ENCODE measurements at places on chromosomes 12 and 14.

DNA sequence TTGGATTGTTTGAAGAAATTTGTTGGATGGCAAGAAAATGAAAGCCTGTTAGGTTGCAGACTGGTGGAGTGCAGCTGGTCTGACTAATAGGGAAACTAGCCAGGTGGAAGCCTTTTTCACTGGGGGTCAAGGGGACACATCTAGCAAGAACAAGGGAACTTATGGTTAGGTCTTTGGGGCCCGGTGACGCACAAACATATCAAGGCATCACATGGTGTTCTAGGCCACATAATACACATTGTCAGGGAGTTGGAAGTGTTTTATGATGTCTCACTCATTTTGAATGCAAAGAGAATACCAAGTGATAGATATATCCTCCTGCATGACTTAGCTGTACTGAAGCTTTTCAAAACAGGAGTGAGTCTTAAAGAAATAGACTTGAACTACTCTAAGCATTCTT is 351.2 kb downstream of the KCNH5 start:
- no peak for DNase-seq

DNA sequence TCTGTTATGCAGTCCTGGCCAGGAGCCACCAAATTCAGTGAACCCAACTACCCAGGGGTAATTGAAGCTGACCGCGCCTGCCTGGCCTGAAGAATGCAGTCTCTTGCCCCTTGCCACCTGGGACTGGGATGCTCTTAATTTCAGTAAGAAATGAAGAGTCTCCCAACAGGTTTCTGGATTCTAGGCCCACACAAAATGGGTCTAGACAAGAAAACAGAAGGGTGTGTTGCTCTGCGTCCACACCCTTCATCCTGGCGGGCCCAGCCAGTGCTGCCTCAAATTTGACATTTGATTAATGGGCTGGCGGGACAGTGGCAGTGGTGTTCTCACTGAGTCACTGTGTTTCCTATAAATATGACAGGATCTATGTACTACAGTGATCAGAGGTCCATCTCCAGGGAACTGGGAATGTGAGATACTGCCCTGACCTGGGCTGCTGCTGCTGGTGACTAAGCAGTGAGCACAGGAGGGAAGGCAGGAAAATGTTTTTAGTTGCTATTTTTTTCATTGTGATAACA is 6.5 kb downstream of the TMEM253 start:
- no peak for DNase-seq

GRCh38 chr12:124419292-124420040 is 124.6 kb downstream of the RFLNA start:
- DNase-seq: no peak

DNA sequence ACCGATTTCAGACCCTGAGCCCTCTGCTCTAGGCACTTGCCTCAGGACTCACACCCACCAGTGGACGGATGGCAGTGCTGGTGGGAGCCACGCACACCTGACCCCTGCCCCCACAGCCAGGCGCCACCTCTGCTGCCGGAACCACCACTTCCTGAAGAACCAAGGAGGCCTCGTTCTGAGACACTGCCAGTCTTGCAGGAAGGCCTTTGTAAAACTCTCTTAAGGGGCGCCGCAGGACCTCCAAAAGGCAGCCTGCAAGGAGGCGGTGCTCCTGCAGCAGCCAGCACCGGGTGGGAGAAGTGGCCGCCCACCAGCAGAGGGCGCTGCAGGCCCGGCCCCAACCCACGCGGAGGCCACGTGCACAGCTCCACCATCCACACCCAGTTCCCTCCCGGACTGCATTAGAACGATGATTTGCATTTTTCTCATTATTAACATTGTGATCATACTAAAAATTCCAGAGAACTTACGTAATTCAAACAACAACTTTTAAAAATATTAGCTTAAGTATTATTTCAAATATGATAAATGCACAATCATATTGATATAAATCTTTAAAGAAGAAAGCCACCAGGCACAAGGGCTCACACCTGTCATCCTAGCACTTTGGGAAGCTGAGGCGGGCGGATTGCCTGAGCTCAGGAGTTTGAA is 12.8 kb downstream of the STX2 start:
- peak; percentile 28 for DNase-seq

GRCh38 chr14:91352053-91352452 is 65.6 kb downstream of the CCDC88C start:
- DNase-seq: no peak

GRCh38 chr14:55553791-55554190 is 26.2 kb upstream of the KTN1 start:
- DNase-seq: no peak

- DNase-seq: no peak
Observed at GRCh38 chr12:54397157-54397556, 12.6 kb upstream of the ZNF385A start.

DNA sequence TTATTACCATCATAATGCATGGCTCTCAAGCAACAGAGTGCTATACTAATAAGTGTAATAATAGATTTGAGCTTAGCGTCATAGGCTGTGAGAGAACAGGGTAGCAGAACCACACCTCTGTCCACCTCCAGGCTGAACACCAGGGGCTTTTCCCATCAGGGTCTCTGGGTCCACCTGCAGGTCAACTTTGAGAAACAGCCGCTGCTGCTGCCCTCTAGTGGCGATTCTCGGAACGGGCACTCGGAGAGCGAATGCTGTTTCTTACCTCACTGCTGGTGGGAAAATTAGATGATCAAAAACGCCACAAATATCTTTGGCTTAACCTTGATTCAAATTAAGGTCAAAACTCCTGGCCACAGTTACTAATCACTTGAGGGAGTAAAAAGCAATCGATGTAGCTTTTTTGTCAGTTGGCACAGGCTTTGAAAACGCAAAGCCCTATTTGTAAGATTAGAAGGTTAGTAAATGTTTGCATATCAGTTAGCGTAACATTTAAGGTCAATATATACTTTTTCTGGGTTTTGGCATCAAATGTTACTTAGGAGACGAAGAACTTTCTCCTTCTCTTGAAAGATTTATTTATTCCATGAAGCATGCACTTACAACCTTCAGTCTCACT is 127.9 kb upstream of the TMEM132D start:
- peak; percentile 2 for DNase-seq

- DNase-seq: no peak
Observed at GRCh38 chr12:132477017-132477702, 12.8 kb upstream of the FBRSL1 start.

DNA sequence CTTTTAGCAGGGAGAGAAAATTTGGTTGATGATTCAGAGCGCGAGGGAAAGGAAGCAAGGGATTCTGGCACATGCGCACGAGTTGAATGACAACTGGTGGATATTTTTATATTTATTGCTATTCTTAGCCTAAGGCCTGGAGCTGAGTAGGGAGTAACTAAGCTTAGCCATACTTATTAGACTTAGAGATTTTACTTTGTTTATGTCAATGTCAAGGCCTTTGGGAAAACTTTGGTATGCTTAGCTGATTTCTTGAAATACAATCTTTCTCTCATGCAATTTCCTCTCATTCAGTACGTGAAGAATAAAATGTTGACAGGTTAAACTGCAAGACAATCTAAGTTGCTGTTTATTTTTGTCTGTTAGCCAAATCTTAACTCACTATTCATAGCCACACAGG is 101.1 kb downstream of the CRADD start:
- no peak for DNase-seq

DNA sequence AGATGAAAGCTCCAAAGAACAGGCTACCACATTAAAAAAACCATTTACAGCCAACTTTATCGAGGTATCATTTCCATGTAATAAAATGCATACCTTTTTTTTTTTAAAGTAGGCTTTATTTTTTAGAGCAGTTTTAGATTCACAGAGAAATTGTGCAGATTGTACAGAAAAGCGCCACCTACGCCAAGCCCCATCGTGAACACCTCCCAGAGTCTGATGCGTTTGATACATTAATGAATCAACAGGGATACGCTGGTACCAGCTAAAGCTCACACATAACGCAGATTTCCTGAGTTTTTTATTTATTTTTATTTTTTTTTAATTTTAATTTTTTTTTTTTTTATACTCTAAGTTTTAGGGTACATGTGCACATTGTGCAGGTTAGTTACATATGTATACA is 129.9 kb downstream of the KIF26A start:
- no peak for DNase-seq

- no peak for DNase-seq
Observed at GRCh38 chr12:89874146-89874545, 165.5 kb upstream of the ATP2B1 start.

DNA sequence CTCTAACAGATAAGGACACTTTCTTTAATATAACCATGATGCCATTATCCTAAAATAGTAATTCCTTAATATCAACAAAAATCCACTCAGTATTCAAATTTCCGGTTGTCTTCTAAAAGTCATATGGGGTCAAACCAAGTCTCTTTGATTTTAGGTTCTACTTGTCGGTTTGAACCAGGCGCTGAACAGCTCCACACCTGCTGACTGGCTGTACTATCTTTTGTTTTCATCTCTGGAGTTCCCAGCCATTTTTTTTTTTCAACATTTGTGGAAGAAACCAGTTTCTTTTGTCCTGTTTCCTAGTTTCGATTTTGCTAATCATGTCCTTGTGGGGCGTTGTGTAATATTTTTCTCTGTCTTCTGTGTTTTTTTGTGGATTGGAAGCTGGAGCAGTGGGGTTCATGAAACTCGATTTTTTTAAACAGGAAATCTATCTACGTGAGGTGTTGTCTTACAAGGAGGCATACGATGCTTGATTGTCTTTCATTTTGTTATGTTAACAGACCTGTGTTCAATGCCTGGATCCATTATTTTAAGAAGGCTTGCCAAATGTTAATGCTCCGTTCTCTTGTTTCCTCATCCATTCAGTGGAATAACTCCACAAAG is 50.2 kb downstream of the FZD10 start:
- DNase-seq: no peak

- no peak for DNase-seq
Observed at GRCh38 chr14:97166497-97166896, 369.3 kb downstream of the VRK1 start.

Measured in CD14-positive monocyte (primary cell).